ENCODE measurements at places on chromosomes 11 and 22.

- no peak for DNase-seq
Measured at GRCh38 chr11:33980897-33981296, 70.6 kb upstream of the CAPRIN1 start.

GRCh38 chr11:65858681-65859087, 704 bp upstream of the CFL1 start:
- DNase-seq, result no peak

GRCh38 chr11:131638889-131639288, 268.5 kb downstream of the NTM start:
- DNase-seq, result no peak

- no peak for DNase-seq
Measured at GRCh38 chr11:100066399-100066798, 620.7 kb upstream of the ARHGAP42 start.

GRCh38 chr11:19868281-19868821, 155.7 kb downstream of the NAV2 start:
- no peak for DNase-seq

Data from erythroblast (primary cell).